ENCODE measurements at places on chromosomes 2 and 18.

GRCh38 chr2:222492683-222493082 is 68.3 kb downstream of the SGPP2 start:
- no peak for DNase-seq

DNA sequence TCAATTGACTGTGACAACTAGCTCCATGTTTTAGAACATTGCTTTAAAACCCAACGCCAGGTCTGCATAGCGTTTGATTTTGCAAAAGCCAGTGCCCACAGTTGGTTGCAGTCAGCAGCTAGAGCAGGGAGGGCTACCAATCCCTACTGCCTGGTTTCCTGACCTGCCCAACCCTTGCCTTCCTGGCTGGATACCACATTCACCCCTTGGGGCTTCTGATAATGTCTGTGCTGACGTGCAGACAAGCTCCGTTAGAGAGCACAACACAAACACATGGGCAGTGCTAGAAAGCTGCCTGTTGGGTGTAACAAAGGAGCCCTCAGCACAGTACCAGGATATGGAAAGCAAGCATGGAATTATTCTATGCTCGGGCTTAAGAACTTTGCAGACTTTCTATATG is 71.4 kb upstream of the THSD7B start:
- DNase-seq: no peak

DNA sequence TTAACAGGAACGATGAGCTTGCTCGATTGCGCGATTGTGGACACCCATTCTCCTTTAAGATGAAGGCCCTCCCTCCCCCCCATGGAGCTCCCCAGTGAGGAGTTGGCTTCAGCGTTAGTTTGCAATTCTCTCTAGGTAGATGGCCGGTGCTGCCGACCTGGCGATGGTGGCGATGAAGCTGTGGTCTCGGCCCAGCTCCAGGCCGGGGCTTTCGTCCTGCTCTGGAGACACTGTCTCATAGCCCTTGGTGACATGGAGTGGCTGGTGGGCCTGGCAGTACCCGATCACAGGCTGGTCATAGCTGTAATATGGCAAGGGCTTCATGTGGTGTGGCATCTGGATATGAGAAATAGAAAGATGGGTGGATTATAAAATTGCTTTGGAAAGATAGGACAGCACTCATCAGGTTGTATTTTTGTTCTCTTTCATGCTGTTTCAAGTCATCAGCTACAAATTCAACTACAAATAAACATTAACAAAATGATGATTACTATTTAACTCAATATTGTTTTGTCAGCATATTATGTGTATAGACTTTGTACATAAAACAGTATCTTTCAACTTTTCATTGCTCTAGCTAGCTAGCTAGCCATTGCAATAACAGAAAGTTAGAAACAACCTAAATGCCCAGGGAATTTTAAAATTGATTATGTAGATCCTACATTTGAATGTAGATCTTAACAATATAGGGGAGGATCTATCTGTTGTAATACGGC is 773.4 kb downstream of the LRRTM4 start:
- DNase-seq: no peak

- DNase-seq: no peak
These were observed 13.8 kb upstream of the TTC27 start for GRCh38 chr2:32614084-32614483.

- DNase-seq: no peak
These were observed 112.9 kb downstream of the THADA start for GRCh38 chr2:43482961-43483360.

DNA sequence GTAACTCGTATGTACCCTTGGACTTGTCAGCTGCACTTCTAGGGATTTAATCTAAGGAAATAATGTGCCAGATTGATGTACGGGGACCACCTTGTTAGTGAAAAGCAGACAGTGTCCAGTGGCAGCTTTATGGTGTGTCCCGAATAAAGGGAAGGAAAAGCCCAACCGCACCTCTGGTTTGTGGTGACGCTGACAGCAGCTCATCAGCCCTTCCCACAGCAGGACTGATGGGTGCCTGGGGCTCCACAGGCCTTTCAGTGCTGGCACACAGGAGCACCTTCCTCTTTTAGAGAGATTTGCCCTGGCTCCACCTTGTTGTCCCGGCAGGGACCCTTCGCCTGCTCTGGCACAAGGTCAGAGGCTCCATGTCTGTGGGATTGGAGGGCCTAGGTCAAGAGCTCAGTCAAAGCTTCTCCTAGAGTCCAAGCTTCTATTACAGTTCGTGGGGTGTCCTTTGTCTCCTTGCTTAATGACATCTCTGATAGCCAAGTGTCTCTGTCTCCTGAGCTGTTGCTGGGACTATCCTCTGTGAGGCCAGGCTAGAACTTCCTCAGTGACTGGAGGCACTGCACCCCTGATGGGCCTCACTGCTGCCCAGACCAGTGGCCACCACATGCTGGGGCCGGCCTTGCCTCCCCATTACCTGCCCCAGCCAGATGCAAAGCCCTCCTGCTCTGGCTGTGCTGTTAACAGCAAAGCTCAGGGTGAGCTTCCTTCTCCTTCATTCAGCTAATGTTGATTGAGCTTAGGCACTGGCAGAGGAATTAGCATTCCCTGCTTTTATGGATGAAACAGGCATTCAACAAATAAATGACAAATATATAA is 33.0 kb upstream of the SCLY start:
- no peak for DNase-seq

DNA sequence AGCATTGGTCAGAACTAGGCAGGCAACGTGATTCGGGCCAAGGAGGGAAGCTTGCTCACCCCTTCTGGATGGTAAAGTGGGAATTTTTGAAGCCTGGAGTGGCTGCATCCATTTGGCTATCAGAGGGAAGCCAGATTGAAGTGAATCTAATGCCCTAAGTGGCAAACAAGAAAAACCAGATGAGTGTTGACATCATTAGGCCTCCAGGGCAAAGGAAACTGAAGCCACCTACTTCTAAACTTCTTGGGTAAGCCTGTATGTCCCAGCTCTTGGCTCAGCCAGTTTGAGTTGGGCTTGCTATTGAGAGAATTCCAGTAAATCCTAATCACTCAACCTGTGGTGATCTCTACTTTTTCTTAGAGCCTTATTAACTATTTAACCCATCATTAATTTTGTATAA is 20.9 kb downstream of the SOX11 start:
- DNase-seq: no peak

- no peak for DNase-seq
These were observed 389.9 kb upstream of the CDH20 start for GRCh38 chr18:60943297-60943696.
